Cerebellar nuclear complex (tissue), 1 donor: ENCODE measurements at places on chromosomes 12 and 14.

DNA sequence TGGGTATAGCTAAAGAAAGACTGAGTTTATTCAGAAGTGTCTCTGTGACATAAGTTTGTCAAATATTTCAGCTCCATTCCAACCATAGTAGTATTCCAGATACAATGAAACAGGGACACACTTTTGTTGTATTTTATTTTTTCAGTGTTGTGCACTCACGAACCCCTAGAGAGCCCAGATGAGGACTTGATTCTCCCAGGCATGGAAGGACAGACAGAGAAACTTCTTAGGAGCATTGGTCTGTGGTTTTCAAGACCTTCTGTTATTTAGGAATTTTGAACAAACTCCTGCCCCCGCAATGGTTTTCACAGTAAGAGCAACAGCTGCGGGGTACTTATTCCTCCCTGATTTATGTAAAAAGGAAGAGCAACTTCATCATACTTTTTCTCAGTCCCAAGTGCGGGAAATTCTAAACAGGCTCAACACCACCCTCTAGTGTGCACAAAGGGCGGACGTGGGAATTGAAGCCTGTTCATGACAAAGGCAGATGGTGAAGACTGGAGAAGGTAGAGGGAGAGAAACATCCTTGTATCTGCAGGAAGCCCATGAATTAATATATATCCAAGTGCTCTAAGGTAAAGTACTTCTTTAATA is 147.6 kb downstream of the PAH start:
- DNase-seq = no peak

- DNase-seq = no peak
Measured at GRCh38 chr12:122029620-122030423, 8.1 kb downstream of the BCL7A start.

DNA sequence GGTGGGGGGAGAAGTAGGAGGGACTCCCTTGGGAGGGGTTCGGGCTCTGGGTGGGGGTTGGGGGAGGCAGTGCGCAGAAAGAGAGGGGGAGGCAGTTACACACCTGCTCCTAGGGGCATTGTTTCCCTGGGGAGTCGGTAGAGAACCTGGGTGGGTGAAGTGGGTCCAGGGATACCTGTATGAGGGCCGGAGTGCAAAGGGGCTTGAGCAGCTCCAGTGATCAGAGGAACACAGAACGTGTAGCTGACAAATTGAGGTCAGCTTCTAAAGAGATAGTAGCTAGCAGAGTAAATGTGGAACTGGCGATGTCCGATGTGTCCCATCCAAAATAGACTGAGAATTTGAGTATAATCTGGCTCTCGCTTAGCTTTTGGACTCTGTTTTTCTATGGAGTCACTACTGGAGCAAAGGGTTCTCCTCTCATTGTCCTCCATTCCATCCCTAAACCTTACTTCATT is 502 bp downstream of the SMARCD1 start:
- no peak for DNase-seq

- DNase-seq = no peak
Measured at GRCh38 chr12:93748672-93749383, 71.7 kb downstream of the CRADD start.

- no peak for DNase-seq
Measured at GRCh38 chr12:693934-694533, 30.8 kb upstream of the NINJ2 start.

GRCh38 chr14:51668870-51669269 is 17.2 kb downstream of the FRMD6 start:
- DNase-seq = no peak
